ENCODE measurements at places on chromosomes 12 and 14.

DNA sequence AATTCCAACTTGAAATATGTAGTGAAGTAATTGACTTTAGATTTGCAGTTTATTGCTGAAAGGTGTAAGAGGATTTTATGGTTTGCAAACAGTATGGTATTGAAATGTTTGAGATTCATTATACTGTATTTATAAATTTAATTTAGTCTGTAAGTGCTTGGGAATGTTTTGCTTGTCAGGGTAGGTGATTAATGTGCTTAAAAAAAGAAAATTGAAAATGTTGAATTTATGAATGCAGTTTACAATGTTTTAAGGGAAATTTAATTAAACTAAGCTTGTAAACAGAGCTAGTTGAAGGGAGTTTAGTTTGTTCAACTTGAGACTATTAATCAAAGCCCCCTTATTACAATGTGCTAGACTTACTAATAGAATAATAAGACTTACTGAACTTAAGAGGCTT, 18.0 kb upstream of the CRY1 start:
- no peak for DNase-seq

DNA sequence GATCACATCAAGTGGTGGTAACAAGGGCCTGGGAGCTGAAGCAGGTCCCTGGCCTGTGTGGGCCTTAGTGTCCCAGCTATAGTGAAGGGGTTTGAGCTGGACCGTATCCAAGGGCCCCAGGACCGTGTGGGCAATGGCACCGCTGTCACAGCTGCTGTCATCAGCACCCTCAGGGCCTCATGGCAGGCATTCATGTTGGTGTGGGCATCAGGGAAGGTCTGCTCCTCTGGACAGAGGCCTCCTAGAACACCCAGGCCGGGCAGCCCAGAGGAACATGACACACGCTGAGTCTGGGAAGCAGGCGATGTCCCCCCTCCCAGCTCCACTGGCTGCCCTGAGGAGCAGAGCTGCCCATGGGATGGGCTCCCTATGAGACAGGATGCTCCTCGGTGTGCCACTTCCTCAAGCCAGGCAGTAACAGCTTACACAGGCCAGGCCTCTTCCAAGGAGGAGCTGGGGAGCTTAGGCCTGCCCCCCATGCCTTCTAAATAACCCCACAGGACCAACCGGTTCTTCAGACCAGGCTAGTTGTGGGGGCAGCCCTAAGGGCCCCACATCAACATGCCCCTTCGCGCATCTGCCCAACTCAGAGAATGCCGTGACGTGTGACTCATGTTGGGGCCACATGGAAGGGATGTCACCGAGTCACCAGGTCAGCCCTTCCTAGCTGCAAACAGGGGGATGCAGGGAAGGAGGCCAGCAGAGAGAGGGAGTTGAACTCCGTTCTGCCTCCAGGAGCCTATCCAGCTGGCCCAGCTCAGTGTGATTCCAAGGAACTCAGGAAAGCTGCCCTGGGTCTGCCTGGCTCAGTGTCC, 80.4 kb downstream of the PITPNM2 start:
- no peak for DNase-seq

DNA sequence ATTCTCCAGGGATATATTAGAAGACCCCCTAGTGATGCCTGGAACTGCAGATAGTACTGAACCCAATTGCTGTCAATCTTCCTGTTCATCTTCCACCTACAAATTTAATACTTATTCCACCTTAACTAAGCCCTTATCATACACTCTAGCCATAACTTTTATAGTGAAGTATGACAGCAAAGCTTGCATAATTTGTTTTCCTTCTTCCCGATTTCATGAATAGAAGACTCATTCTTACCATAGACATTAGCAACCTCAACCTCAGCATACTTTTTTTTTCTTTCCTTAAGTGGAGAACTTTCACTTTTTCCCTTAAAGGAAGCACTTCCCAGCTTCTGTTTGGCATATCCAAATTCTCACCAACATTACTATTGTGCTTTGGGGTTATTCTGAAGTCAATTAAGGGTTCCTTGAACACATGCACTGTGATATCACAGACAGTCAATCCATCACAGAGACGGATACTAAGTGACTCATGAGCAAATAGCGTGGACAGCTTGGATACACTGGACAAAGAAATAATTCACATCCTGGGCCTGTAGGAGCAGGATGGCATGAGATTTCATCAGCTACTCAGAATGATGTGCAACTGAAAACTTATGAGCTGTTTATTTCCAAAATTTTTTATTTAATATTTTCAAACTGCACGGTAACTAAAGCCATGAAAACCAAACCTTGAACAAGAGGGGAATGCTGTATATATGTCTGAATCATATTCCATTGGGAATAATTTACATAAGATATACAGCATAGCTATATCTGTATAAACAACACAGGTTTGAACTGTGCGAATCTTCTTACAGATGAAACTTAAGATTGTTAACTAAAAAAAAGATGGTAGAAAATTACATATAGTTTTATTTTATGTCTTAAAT, 63.9 kb downstream of the SYT1 start:
- DNase-seq, result no peak

- DNase-seq, result no peak
These were observed 117.1 kb downstream of the HMGA2 start for GRCh38 chr12:65941388-65941787.

- DNase-seq, result no peak
These were observed 123.3 kb downstream of the ATP23 start for GRCh38 chr12:58064666-58065065.

DNA sequence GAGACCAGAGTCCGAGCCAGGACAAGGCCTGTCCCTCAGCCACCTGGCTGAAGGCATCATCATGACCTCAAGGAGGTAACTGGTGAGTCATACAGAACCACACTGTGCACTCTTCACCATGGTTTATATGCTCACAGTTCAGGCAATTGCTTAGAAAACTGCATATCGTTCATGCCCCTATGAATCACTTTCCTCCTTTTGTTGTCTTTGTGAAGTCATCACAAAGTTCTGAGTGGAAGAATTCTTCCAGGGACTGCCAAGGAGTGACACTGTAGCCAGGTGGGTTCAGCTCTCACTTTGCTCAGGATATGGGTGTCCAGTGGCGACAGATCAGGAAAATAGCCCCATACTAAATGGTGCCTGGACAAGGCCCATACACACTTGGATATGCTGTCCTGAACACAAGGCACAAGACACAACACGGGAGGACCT, 92.5 kb downstream of the DPF3 start:
- DNase-seq, result no peak

DNA sequence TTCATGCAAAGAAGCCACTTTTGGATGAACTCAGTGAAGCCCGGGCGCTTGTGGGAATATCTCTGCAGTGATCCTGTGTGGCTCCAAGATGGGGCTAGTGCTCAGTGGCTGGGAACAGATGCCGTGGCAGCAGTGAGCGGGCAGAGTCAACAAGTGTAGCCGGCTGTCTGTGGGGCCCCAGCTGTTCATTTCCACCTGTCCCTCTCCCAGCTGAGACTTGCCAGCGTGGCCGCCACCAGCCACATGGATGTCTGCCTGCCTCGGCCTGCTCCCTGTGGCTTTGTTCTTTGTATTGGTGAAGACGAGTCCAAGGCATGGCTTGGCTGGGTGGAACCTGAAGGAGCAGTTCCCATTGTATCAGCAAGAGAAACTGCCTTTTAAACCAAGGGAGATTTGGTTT, 77.3 kb downstream of the NOS1 start:
- DNase-seq, result no peak

- DNase-seq, result no peak
These were observed 21.9 kb downstream of the CCDC91 start for GRCh38 chr12:28212182-28212581.

DNA sequence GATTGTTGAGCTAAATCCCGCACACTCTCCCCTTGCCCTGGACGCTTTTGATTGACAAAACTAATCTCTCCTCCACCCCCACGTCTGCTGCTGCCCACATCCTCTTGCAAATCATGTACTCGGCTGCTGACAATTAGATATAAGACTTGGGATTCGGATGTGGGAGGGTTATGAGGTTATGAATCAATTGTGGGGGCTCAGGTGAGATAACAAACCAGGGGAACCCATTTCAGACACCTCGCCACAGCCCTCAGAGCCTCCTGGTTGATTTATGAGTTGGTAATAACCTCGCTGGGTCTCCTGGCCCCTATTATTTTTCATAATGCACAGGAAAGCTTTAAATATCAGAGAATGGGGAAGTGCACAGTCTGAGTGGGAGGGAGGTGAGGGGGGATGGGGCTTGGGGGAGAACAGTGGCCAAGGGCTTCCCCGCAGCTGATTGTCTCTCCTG, 449.9 kb downstream of the DPF3 start:
- no peak for DNase-seq

- no peak for DNase-seq
These were observed 11.3 kb upstream of the CSAD start for GRCh38 chr12:53191885-53192530.

GRCh38 chr12:99157946-99158345, 489.6 kb upstream of the GARIN6 start:
- no peak for DNase-seq

DNA sequence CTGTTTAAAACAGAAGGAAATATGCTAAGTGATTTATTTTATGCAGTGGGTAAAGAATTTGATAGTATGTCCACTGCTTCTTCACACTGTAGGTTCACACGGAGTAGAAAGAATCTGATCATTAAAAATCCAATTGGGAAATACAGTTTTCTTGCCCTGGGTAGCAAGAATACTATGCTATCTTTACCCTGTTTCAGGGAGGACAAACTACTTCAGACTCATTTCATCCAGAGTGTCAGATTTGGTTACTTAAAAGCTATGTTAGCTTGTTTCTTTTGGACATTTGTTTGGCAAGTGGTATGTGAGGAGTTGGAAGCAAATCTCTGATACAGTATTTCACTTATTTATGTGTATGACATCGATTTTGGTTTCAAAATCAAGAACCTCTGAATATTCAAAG, 4.3 kb downstream of the FRS2 start:
- DNase-seq, result no peak

DNA sequence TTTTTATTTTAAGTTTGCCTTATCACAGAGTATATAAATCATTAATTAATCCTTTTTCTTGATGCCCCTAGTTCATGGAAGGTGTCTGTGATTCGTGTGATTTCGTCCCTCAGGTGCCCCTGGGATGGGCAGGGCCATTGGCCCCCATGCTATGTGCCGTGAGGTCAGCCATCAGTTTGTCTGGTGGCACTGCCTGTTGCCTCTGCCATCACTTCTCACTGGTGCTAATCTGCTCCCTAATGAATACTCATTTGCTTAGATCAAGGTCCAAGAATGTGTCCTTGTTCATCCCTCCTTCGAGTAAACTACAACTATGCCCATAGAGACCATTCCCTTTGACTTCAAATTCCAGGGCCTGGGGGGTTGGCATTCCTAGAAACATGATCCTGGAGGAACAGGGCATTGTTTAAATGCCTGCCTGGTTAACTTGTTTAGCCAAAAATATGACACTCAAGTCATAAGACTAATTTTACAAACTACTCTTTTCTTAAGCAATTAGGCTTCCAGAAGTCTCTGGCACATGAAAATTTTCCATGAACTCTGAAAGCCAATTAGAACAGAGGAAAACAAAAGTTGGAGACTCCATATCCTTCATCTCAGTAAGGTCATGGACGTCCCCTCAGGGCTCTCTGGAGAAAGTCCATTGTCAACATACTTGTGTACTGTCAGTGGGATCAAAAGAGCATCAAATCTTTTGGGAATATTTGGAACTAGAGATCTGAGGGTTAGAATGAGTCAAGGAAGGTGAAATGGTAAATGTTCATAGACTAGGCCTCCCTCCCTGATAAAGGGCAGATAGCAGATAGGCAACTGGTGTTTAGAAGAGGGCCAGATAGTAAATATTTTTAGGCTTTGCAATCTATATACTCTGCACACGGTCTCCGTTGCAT, 90.9 kb upstream of the PLXNC1 start:
- no peak for DNase-seq

GRCh38 chr12:58424735-58425392, 483.5 kb downstream of the ATP23 start:
- DNase-seq, result no peak

DNA sequence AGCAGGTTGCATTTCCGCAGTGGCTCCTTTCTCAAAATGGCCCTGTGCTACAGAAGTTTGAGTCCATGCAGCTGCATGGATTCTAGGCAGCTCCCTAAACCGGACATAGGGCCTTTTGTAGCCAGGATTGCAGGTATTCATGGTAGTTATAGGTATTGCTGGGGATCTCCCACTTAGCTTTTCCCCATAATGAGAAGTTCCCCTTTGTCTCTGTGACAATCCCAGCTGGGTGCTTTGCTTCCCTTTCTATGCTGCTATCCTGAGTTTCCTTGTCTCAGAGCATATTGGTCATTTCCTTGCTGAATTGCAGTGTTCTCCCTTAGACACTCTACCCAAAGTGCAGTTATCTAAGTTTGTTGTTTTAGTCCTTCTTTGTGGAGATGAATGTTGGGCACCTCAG, 120.9 kb upstream of the MIS18BP1 start:
- DNase-seq, result no peak

GRCh38 chr14:71013551-71014192, 106.4 kb downstream of the PCNX1 start:
- no peak for DNase-seq

DNA sequence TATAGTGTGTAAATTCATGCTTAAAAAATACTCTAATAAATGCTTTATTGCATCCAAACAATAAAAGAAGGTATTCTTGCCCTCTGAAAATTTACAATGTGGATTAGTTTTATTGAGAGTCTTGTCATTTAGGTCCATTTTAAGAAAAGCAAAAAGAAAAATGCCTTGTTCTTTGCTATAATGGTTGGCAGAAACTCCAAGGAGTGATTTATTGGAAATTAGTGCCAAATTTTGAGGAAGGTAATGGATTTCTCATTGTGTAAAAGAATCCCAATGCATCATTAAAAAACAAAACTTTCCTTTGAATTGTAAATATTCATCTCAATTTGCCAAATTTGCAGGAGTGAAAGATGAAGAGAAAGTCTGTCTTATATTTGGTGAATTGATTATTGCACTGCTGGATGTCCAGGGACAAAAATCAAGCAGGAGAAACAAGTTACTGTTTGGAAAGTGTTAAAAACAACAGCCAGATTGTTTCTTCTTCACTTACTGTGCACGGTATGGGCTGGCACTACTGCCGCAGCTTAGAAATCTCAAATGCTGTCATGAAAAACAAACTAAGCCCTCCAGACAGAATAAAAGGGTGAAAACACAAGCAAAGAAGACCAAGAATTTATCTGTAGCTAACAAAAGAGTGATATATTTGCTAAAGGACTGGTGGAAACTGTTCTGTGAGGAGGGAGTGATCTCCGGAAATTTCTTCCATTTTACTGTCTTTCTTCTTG, 511.7 kb downstream of the TMTC2 start:
- DNase-seq, result no peak

DNA sequence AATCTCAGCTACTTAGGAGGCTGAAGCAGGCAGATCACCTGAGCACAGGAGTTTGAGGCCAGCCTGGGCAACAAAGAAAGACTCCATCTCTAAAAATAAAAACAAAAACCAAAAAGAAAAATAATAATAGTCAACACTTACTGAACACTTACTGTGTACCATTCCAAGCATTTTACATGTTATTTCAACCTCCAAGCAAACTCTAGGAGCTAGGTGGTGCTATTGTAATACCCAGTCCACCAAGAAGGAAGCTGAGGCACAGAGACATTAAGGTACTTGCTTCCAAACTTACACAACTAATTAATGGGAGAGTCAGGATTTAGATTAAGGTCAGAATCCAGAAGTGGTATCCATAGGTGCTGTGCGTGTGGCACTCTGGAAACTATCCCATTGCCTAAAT, 13.7 kb upstream of the OR6J1 start:
- DNase-seq, result no peak

GRCh38 chr14:62138593-62138992, 376.4 kb downstream of the SNAPC1 start:
- DNase-seq, result no peak

GRCh38 chr14:91919814-91920213, 27.7 kb downstream of the FBLN5 start:
- no peak for DNase-seq
